Dorsolateral prefrontal cortex (tissue), 122 donors: ENCODE measurements at places on chromosomes 7 and 10. TPM values are rescaled to one million over a fixed set of nuclear protein-coding genes. Genes with fewer than 3 reads are reported as not detected.

DNA sequence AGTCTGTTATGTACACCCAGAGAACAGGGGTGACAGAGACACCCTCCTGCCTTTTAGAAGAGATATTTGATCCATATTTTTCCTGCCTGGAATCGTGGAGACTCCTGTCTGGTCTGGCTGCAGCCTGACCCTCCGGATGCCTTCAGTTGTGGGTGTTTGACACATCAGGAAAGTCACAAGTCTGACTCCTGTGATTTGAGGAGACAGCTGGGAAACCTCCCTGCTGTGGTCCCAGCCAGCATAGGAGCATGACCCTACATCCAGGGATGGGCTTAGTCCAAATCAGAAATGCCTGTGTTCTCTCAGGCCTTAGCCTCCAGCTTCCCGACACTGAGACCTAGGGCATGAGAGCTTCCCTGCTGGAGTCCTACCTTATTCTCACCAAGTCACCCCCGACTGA, 43.4 kb downstream of the GOT1 start:
- DNase-seq, result no peak

DNA sequence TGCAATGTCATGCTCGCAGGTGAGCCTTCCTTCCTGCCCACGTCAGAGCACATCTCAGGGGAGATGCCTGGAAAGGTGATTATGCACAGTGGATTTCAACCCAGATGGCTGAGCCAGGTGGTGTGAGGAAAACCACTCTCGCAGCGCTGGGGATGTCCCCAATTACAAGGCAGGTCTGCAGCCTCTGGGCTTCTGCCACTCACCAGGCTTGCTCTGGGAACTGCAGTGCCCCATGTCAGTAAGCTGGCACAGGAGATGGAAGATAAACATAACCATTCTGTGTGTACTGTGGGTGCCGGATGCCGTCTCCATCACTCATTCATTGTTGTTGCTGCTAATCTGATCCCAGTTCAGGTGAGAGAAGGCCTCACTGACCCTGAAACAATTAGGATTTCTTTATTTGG, 222.9 kb upstream of the PITRM1 start:
- DNase-seq, result no peak

CTAGE6 gene
- total RNA-seq, result 1.4 TPM

KLF14 gene
- not detected for total RNA-seq
